ENCODE measurements at places on chromosomes 5 and 9.

GRCh38 chr9:88966894-88967676, 24.2 kb upstream of the S1PR3 start:
- no peak for DNase-seq

DNA sequence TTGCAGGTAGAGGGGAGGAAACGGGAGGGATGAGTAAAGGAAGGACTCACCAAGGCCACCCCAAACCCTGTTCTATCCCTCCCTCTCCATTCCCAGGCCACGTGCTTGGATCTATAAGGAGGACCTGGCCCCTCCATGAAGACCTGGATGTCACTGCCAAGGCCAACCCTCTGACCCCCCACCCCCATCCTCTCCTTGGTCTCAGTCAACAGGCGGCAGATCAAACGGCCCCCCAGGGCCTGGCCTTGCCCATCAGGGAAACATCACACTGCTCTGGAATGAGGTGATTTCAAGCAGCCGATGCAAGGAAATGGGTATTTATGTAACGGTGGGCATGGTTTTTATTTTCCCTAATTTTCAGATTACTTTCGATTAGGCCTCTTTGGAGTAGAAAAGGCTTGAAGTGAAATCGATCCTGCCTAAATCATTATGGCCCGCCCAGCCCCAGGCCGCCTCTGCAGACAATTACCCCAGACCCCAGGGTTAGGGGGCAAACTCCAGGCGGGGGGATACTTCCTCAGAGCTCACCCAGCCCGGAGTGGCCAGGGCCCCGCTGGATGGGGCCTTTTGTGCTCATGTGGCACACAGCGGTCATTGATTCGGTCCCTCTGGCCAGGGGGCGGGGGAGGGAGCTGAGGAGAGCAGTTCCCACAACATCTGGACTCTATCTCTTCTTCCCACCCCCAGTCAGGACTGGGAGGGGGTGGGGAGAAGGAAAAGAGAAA, 125.3 kb downstream of the PHF2 start:
- DNase-seq, result no peak

GRCh38 chr9:38177680-38178079, 108.7 kb upstream of the SHB start:
- no peak for DNase-seq

DNA sequence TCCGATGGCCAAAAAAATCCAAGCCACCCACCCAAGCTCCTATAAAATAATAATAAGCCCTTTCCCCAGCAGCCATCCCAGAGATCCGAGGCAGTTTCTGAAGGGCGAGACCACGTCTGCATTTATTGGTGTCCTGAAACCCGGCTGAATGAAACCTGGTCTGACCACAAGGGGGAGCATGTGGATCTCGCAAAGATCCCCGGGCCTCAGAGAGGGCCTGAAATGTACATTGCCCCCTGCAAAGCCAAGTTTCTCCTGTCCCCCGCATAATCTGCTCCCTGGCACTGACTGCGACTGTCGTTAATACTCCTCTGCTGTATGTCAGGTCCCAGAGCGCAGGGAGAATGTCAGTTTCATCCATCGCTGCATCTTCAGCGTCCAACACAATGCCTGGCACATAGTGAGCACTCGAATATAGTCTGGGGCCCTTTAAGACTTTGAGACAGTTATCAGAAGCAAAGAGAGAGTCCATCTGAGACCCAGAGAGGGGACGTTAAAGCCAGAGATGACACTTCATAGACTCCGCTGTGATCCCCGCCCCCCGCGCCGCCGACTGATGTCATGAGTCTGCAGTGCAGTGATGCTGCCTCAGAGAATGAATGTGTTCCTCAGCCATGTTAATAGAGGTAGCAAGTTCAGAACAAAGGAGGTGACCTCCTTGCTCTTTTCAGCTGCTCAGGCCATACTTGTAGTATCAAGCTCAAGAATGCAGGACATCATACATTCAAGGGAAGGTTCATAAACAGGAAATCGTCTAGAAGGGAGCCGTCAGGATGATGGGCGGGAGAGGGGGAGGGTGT, 74.5 kb upstream of the BARHL1 start:
- peak; percentile 89 for DNase-seq
